ENCODE measurements at places on chromosomes 11 and 22.
A peak's percentile ranks its signal among the peaks of the same experiment; 100 is the strongest.

DNA sequence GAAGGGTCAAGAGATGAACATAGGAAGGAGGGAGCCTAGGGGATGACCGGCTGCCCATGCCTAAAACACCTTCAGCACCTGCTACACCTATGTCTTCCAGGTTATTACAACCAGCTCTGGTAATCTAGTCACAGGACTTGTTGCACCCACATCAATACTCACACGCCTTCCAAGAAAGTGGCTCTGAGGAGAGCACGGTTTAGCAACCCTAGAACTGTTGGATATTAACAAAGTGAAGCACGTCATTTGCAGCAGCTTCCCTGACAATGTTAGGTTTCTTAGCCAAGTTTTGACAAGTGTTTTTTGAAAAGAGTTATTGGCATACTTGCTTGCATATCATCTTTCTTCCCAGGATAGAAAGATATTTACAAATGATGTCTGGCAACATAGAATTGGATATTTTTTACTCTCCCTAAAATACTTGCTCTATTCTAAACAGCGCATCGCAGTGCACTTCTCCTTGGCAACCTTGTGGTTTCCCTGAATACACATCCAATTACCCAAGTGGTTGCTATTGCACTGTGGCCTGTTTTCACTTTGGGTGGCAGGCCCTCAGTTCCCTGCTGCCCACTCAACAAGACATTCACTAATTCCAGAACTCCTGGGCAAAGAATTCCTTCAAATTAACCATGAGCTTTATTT, 94.3 kb upstream of the ARHGAP42 start:
- no peak for DNase-seq

GRCh38 chr11:92226331-92227229, 2.0 kb downstream of the FAT3 start:
- peak; percentile 92 for DNase-seq

- DNase-seq, result no peak
Measured at GRCh38 chr22:43654271-43654670, 157.8 kb downstream of the EFCAB6 start.

DNA sequence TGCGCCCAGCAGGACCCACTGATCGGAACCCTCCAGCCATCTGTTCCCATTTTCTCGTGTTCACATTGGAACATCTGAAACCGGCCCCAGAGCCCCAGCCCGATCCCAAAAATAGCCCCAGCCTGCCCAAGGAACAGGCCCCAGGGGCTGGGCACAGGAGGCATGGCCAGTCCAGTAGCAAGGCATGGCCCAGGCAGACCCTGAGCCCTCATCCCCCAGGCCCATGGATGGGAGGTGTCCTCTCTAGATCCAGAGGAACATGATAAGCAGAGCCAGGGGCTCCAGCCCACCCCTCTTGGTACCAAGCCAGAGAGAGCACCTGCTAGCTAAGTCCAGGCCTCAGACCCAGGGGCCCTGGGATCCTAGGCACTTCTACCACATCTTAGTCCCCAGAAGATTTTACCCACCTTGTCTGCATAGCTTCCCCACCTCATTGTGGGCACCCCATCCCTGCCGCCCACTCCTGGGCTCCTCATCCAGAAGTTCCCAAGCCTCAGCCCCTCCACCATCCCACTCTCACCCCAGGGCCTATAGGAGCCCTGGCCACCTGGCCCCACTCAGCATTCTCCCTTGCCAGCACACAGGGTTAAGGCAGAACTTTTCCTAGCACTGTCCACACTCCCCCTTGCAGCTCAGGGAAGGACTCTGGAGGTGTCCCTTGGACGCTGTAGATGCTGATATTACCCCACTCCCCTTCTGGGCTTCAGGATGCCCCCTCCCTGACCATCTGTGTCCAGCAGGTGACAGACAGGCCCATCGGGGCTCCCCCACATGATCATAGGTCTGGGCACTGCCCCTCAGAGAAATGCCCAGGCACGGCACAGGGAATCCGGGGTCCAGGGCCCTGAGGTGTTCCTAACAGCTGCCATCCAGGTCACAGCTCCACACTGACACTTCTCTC, 9.5 kb downstream of the BCL9L start:
- no peak for DNase-seq

GRCh38 chr22:40721266-40721665, 42.0 kb downstream of the MCHR1 start:
- no peak for DNase-seq

Data from posterior cingulate gyrus (tissue), 11 donors.